Endothelial cell of umbilical vein (primary cell): ENCODE measurements at places on chromosomes 16 and 17. TPM values are rescaled to one million over a fixed set of nuclear protein-coding genes. Genes with fewer than 3 reads are reported as not detected.

Gene PNMT
- polyA plus RNA-seq = 0.11 and 0.35 TPM in 2 replicates

Gene DGKE
- 4.9 and 6.4 TPM in 2 replicates for polyA plus RNA-seq

Gene CRYM
- not detected in 2 replicates for polyA plus RNA-seq

Gene KSR1
- 31.5 and 35.4 TPM in 2 replicates for polyA plus RNA-seq

Gene CD300C
- polyA plus RNA-seq = not detected in 2 replicates

Gene LYRM1
- 13.8 and 20.4 TPM in 2 replicates for polyA plus RNA-seq

Gene PIK3R5
- polyA plus RNA-seq = not detected in 2 replicates

Gene HSPB9
- polyA plus RNA-seq = 0.03 TPM in 1 of 2 replicates, not detected in the other

Gene SPATA22
- 0.29 and 4.3 TPM in 2 replicates for polyA plus RNA-seq

Gene SECTM1
- 1.3 and 2.3 TPM in 2 replicates for polyA plus RNA-seq

Gene AIPL1
- polyA plus RNA-seq = not detected in 2 replicates
